ENCODE measurements at places on chromosomes 4 and X.

- ATAC-seq = no peak
These were observed 87.7 kb upstream of the SRD5A3 start for GRCh38 chr4:55258152-55258865.

DNA sequence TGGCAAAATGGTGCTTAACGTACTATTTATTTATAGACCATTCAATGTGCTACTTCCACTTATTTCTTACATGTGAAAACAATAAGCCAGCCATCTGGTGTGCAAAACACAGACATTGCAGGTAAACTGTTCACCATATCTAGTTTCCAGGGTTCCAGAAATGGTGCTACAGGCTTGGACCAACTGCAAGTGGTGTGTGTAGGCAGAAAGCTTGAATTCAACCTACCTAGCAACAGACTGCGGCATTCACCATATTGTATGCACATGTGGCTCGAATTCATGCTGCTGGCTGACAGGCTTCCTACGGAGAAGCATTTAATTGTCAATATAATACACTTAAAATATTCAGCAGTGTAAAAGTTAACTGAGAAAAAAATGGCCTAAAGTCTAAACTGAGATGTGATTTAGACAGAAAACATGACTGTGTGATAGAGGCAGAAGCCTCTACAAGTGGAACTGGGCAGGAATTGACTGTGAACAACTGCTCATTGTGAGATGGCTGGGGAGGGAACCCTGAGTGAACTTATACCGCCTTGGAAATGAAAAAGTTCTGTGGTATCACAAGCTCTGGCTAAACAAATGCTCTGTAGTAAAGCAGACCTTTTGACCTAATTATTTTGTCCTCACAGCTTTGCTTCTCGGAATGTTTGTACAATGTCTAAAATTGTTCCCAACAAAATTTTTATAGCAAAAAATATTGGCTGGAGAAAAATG lies 434.7 kb downstream of the GRIA2 start:
- no peak for ATAC-seq

DNA sequence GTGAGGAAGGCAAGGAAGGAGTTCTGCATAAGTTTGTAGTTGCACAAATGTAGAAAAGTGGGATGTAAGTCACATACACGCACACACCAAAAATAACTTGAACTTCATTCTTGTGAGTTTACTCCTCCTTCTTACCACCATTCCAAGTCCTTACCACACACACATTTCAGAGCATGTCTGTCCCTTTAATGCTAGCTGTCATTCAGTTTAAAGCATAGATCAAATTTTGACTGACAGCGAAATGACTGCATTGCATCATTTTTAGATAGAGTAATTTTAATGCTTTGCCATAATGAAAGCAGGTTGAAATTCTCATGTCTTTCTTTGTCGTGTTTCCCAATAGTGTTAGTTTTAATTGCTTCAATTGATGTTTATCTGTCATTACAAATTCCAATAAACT lies 629.6 kb upstream of the HTR2C start:
- no peak for ATAC-seq

GRCh38 chr4:15348236-15348635 lies 79.6 kb upstream of the C1QTNF7 start:
- no peak for ATAC-seq

All from activated CD4-positive, CD25-positive, alpha-beta regulatory T cell treated with anti-CD3 and anti-CD28 coated beads, Interleukin-2, amount 50 U/mL, for 24 hours (primary cell).